ENCODE measurements at places on chromosomes 7 and 10. TPM values are rescaled to one million over a fixed set of nuclear protein-coding genes. Genes with fewer than 3 reads are reported as not detected.

Gene GUSB
- 84.3 TPM for total RNA-seq

DNA sequence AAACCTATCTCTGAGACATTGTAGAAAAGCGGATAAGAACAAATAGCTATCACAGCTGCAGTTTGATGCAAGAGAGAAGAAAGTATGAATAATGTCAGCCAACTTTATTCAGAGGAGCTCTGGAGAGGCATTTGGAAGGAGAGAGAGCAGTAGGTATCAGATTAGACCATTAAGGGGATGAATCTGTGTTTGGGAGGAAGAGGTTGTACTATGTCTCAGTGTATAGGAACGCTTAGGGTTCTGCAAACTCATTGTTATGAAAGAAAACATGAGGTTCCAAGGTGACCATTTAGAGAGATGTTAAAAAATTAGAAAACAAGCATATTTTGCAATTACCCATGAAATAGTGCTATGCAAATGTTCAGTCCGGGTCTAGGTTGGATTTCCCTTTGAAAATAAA, 207.5 kb upstream of the GNAI1 start:
- H3K27ac ChIP-seq = no peak overlapping the region
- H3K4me3 ChIP-seq = no peak overlapping the region
- H3K4me1 ChIP-seq = no peaks in the 10 kb centered on the region
- no peak for DNase-seq

DNA sequence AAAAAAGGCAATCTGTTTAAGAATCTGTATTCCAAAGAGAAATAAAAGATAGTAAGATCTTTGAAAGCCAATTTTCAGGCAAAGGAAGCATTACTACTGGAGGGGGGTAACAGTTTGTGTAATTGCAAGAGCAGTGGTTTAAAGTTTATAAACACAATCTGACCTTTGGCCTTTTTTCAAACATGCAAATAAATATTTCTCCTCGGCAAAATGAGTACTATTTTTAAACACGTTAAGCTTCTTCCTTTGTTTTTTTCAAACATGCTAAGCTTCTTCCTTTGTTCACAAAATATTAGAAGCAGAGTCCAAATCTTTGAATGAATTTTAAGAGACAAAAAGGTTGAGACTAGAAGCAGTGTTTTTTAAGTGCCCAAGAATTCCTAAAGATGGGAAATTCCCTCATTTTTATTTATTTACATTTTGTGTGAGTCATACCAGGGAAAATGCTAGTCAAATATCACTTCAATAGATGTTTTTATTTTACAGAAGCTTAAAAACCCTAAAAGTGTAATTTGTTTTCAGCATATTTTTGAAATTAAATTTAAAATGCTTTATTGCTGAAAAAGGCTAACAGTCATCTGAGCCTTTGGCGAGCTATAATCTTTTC, 229.3 kb downstream of the GPR37 start:
- no peaks in the 10 kb centered on the region for H3K4me1 ChIP-seq
- no peak for DNase-seq
- H3K4me3 ChIP-seq = no peak overlapping the region

DNA sequence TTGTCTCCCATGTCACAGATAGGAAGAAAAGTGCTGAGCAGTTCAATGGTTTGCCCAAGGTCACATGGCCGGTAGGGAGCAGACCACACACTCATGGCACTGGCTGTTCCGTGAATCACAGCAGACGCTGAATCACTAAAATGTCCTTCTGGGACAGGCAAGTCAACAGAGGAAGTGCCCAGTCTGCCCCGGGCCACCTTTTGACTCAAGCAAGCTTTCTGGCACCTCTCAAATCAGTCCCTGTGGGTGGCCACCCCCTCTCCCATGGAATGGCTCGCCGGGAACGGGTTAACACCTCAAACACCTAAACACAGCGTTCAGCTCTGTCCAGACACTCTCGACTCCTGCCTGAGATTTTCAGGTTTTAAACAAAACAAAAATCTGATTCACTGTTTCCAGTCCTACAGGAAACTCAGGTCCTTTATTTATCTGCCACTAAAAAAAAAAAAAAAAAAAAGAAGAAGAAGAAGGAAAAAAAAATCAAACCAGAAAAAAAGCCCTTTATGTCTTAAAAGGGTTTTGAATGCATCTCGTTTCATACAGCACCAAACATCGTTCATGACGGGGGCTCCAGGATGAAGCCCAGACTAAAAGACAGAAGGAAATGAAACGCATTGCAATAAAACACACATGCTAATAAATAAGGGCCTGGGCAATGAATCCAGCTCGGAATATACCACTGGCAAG, 15.5 kb downstream of the CARD11 start:
- no peak for DNase-seq
- peaks cover 31% of the 10 kb centered on the region for H3K4me1 ChIP-seq
- no peak overlapping the region for H3K4me3 ChIP-seq
- no peaks in the 10 kb centered on the region for H3K27me3 ChIP-seq

Gene POMZP3
- 11.6 TPM for total RNA-seq

DNA sequence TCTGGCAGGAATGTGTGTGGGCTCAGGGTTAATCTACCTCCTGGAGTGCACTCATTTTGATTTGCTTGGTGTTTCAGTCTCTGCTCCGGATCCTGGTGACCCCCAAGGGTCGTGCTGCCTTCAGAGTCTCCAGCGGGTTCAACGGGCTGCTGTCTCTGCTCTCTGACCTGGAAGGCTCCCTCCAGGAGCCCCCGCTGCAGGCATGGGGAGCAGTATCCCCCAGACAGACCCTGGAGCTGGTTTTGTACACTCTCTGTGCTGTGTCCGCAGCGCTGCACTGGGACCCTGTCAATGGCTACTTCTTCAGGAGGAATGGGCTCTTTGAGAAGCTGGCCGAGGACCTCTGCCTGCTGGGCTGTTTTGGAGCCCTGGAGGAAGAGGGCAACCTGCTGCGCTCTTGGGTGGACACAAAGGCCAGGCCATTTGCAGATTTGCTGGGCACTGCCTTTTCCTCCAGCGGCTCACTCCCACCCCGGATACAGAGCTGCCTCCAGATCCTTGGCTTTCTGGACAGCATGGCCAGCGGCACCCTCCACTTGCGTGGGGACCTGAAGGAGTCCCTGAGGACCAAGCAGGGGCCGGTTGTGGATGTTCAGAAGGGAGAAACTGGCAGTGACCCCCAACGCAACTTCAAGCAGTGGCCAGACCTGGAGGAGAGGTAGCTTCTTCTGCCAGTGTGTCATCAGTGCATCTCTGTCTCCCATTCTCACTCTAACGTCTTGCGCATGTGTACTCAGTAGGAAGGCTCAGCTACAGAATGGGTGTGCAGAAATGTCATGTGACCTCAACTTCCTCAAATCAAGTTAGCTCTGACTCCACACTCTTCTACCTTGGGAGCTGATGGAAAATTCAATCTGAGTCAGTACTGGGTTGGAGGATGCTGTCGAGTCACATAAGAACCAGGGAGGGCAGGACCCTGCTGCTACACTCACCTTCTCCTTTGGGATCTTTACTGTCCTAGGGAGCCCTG, 58.5 kb downstream of the WDFY4 start:
- no peak overlapping the region for H3K27ac ChIP-seq
- H3K27me3 ChIP-seq = peaks cover 6% of the 10 kb centered on the region

GRCh38 chr7:157615101-157615817, 278.5 kb downstream of the DNAJB6 start:
- no peak overlapping the region for H3K27ac ChIP-seq
- H3K4me1 ChIP-seq = peaks cover 6% of the 10 kb centered on the region
- no peaks in the 10 kb centered on the region for H3K36me3 ChIP-seq
- no peak overlapping the region for H3K4me3 ChIP-seq
- no peak for DNase-seq
- H3K27me3 ChIP-seq = peaks cover 11% of the 10 kb centered on the region

Gene PON3
- total RNA-seq = 0.40 TPM

DNA sequence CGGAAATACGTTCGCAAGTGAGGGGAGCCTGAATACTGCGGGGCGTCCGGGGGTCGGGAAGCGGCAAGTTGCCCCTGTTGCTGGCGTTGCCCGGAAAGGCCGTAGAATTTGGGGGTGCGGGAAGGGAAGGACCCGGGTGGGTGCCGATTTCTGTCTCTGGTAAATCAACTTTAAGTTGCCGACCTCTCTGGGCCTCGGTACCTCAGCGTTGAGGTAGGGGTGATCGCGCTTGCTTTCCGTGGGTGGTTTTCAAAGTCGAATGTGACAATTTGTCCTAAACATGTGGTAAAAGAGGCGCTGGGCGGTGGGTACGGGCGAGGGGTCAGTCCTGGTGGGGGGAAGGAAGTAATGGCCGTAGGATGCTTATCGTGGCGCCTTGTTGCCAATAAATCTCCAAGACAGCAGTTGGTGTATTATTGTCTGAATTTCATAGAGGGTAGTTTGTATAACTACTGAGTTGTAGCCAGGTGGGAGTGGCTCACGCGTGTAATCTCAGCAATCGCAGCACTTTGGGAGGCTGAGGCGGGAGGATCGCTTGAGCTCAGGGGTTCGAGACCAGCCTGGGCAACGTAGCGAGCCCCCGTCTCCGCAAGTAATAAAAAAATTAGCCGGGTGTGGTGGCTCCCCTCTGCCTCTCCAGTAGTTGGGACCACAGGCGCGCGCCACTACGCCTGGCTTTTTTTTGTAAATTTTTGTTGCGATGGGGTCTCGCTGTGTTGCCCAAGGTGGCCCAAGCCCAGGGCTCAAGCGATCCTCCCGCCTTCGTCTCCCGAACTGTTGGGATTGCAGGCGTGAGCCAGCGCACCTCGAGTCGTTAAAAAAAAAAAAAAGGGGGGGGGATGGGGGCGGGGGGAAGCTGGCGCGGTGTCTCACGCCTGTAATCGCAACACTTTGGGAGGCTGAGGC, 644 bp downstream of the BUD23 start:
- no peaks in the 10 kb centered on the region for H3K27me3 ChIP-seq
- H3K36me3 ChIP-seq = peaks cover 24% of the 10 kb centered on the region
- peak overlapping the region; percentile 95 for H3K4me3 ChIP-seq
- no peak for DNase-seq
- H3K4me1 ChIP-seq = peaks cover 46% of the 10 kb centered on the region
- peak overlapping the region; percentile 96 for H3K27ac ChIP-seq

GRCh38 chr7:135716677-135717238, 11.2 kb downstream of the SLC13A4 start:
- peaks cover 5% of the 10 kb centered on the region for H3K4me1 ChIP-seq
- H3K27ac ChIP-seq = no peak overlapping the region
- peaks cover 19% of the 10 kb centered on the region for H3K27me3 ChIP-seq
- H3K4me3 ChIP-seq = no peak overlapping the region
- no peaks in the 10 kb centered on the region for H3K36me3 ChIP-seq

Gene KLF14
- total RNA-seq = not detected

GRCh38 chr10:115129752-115130151, 36.6 kb downstream of the ATRNL1 start:
- no peak overlapping the region for H3K27ac ChIP-seq
- no peak overlapping the region for H3K4me3 ChIP-seq
- peaks cover 7% of the 10 kb centered on the region for H3K27me3 ChIP-seq

DNA sequence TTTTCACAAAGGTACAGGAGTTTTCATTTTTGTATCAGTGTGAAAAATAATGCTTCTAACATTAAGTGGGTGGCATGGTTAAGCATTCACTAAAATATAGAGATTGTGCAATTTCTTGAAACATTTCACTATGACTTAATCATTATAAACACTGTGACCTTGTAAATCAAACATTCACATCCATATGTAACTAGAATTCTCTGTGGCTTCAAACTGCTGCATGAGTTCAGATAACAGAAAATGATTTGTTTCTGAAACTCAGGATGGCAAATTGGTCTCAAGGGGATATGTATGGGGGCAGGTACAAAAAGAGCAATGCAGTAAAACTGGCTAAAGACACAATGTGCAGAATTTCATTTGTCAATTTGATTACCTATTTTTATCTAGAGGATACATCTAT, 3.8 kb downstream of the FAM133B start:
- no peak overlapping the region for H3K4me3 ChIP-seq
- H3K36me3 ChIP-seq = peaks cover 40% of the 10 kb centered on the region
- H3K4me1 ChIP-seq = peaks cover 61% of the 10 kb centered on the region
- DNase-seq = no peak

Gene PRKRIP1
- total RNA-seq = 34.5 TPM

Gene TMEM270
- total RNA-seq = not detected

DNA sequence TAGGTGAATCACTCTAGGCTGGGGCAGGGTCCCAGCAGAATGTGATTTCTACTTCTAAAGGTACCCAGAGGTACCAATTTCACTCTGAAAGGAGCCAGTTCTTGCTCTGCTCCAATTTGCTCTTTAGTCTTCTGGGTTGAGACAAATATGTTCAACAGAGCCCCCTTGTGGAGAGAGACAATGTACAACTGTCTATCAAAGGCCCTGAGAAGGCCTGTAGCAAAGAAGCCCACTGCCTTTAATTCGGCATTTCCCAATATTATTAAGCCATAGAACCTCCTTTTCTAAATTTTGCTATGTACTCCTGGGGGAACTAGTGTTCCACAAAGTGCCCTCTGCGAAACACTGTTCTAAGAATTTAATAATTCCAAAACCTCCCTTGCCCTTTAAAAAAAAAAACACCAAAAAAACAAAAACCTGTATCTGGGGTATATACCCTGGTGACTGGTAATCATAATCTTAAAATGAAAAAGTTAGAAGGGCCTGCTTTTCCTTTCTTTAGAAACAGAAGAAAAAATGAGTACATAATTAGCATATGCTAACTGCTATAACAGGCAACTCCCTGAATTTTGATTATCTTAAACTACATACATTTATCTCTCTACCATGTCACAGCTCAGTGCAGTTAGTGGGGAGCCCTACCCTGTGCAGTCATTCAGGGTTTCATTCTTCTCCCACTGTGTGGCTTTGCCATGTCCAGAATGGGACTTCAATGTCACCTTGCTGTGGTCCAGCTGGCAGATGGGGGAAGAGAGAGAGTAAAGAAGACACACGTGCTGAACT, 160.9 kb upstream of the BMPER start:
- no peak for DNase-seq
- no peaks in the 10 kb centered on the region for H3K27me3 ChIP-seq
- H3K36me3 ChIP-seq = no peaks in the 10 kb centered on the region
- H3K4me3 ChIP-seq = no peak overlapping the region

DNA sequence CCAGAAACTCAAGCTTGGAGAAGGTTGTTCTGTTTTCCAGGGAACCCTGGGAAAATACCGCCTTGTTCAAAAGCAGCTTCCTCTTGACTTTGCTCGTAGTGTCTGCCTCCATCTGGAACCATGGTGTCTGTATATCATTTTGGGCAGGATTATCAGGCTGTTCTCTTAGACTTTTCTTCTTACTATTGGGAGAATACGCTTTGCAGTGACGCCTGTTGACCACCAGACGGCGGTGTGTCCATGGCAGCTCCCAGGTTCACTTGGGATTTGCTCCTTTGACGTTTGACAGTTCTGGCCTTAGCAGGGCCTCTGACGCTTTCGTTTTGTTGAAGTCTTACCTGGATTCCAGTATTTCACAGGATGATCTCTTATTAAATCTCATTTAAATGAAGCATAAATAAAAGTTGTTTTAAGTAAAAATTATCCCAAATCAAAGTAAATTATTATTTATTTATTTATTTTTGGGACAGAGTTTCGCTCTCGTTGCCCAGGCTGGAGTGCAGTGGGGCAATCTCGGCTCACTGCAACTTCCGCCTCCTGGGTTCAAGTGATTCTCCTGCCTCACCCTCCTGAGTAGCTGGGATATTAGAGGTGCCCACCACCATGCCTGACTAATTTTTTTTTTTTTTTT, 41.8 kb upstream of the GJD4 start:
- H3K27me3 ChIP-seq = no peaks in the 10 kb centered on the region
- peak; percentile 55 for DNase-seq
- no peak overlapping the region for H3K4me3 ChIP-seq
- H3K36me3 ChIP-seq = no peaks in the 10 kb centered on the region
- H3K27ac ChIP-seq = no peak overlapping the region

Gene CHN2
- 12.6 TPM for total RNA-seq
